ENCODE measurements at places on chromosomes 2 and 18.

GRCh38 chr2:147623328-147623727 is 221.5 kb upstream of the ACVR2A start:
- DNase-seq, result no peak

GRCh38 chr18:43719267-43719795 is 442.0 kb upstream of the SYT4 start:
- no peak for DNase-seq

DNA sequence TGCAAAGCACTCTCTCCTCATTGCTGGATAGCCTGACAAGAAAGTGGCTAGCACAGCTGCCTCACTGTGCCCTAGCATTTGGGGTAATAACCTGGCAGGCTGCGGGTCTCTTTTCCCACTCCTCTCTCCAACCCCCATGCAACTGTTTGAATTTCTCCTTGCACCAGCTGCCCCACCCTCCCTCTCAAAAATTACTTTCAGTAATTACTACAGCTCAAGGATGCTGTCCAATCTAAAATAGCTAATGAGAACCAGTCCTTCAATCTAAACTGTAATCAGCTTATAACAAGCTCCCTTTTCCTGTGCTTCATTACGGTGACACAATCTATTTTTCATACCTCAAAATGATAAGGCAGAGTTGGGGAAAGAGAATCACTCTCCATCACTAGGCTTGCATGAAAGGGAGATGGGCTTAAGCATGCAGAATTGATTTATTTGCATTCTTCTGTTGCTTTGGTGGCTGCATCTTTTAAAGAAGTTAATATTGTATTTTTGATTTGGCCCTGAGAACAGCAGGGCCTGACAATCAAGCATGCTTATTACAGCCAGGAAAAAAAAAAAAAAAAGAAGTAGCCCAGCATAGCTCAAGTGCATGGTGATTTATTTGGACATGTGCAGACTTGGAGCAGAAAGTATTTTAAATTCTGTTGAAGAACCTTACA is 881.8 kb downstream of the SLC4A3 start:
- no peak for DNase-seq

DNA sequence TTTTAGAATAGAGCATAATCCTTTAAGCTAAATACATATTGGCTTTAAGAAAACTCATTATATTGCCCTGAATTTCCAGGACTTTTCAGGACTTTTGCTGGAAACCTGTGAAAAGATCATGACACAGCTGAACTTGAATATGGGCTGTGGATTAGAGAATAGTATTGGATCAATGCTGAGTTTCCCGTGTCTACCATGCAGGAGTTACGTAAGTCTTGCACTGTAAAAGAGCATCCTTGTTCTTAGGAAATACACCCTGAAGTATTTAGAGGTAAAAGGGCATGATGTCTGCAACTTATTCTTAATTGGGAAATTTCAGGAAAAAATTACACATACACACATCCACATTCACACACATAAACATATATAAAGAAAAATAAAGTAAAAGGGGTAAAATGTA is 82.1 kb downstream of the ZFP36L2 start:
- DNase-seq, result no peak

DNA sequence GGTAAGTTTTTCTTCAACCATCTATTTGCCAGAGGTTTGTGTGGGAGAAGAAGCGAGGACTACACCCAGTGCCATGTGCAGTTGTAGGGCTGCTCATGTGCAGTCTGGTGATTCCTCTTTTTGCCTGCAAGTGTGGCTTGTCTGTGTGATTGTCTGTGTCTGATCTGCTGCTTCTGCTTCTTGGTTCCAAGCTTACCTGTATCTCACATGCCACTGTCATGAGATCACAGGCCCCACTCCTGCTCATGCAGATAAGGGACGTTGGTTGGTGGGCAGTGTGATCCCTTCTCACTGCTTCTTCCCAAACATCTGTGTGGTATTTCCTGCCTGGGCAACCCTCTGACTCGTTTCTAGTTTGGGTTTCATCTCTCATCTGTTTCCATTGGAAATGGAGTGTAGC is 27.1 kb downstream of the RRM2 start:
- DNase-seq, result no peak

GRCh38 chr18:62784966-62785413 is 69.6 kb downstream of the PHLPP1 start:
- no peak for DNase-seq

- DNase-seq, result no peak
These were observed 67.1 kb upstream of the YWHAQ start for GRCh38 chr2:9697909-9698308.

DNA sequence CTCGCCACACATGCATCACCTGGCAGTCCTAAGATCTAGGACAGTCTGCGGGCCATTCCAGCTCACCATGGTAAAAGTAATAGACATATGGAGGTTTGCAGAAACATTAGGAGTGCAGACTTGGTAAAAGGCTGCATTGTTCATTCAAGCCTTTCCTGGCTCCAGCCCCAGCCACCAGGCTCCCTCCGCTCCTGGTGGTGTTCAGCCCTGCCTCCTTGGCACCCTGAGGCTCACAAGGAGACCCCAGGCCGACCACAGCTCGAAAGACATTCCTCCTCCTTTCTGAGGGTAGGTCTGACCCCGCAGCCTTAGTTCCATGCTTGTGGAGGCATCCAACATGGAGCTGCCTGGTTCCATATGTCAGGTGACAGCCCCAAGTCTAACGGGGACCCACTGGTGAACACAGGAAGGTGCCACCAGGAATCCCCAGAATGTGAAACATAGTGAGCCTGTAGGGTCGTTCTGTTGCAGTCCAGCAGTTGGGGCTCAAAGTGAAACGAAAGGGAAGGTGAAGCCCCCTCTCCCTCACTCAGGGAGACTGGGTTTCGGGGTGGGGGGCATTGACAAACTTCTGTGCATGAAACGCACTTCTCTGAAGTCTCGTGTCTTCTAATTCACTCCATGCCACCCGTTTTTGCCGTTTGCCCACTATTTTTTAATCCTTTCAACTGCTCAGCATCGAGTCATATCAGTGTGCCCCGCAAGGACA is 5.0 kb upstream of the SP100 start:
- DNase-seq, result no peak

GRCh38 chr18:47932190-47932589 is 1.7 kb upstream of the SMAD2 start:
- DNase-seq, result no peak

DNA sequence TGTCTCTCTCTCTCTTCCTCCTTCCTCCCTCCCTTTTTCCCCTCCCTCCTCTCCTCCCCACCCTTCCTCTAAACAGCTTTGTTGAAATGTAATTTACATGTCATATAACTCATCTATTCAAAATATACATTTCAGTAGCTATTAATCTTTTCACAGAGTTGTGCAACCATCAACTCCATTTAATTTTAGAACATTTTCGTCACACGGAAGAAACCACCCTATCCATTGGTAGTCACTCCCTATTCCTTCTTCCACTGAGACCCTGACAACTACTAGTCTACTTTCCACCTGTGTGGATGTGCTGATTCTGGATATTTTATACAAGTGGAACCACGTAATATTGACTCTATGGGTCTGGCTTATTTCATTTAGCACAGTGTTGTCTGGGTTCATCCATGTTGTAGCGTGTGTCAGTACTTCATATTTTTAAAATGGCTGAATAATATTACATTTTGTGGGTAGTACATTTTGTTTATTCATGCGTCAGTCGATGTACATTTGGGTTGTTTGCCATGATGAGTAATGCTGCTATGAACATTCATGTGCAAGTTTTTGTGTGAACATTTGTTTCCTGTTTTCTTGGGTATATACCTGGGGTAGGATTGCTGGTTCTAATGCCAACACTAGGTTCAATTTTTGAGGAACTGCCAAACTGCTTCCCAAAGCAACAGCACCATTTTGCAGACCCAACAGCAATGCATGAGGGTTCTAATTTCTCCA is 100.1 kb upstream of the GCFC2 start:
- DNase-seq, result no peak

DNA sequence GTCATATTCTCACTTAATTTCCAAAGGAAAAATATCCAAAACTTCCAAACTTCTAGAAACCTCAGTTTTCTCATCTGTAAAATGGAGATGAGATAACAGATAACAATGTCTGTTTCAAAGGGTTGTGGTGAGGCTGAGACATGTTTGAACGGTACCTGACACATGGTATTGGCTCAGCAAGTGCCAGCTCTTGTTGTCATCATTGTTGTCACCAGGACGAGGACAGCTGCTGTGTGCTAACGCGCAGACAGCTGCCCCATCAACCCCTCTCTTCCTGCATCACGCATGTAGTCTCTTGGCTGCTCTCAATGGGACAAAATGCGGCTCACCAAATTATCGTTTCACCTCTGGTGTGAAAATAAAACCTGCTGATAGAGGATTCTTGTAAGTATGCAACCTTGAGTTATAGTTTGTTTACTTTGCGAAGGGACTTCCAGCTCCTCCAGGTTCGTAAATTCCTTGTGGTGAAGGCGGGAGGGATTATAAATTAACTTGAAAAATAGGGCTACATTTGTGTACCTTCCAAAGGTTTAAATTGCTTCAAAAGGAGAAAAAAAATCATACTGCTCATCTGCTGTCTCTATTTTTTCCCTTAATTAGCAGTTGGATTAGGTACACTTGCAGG is 605.4 kb downstream of the BCL11A start:
- DNase-seq, result no peak

GRCh38 chr2:216023055-216023648 is 9.8 kb upstream of the MREG start:
- DNase-seq, result no peak

DNA sequence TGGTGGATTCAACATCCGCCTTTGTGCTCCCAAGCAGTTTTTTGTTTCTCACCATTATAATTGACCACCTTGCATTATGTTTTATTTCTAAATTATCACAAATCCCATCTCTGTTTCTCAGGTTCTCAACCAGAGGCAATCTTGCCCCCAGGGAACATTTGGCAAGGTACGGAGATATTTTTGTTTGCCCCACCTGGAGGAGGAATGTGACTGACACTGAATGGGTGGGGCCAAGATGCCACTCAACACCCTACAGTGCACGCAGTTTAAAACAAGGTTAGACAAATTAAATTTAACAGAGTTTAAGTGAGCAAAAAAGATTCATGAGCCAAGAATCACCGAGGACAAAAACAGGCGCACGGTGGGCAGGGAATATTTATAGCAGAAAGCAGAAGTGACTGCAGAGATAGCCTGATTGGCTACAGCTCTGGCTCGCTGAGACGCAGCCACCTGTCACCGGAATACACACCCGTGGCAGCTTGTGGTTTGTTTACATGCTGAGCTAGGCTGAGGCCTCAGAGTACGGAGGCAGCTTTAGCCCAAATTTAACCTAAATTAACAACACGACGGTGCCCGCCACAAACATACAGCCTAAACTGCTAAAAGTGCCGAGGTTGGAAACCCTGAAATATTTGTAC is 150.0 kb upstream of the ALKAL2 start:
- DNase-seq, result no peak

DNA sequence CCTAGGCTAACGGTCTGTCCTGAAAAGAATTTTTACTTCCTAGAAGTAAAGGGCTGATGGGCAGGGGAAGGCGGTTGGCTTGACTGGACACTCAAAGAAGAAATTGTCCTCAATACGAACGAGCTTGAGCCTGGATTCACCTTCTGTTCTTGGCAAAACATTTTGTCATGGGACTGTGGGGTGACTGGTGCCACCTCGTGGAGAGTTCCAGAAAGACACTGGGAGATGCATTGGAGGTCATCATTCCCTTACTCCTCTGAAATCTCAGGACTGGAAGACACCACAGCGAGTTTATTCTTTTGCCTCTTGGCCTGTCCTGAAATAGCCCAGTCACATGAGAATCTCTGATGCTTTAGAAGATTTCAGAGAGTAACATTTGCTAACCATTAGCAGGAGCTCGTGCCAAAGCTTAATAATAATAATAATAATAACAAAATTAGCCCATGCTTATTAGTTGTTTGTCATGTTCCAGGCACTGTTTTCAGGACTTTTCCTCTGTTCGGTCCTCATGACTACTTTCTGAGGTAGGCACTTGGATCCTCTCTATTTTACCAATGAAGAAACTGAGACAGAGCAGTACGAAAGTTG is 44.5 kb downstream of the TMEM182 start:
- no peak for DNase-seq

DNA sequence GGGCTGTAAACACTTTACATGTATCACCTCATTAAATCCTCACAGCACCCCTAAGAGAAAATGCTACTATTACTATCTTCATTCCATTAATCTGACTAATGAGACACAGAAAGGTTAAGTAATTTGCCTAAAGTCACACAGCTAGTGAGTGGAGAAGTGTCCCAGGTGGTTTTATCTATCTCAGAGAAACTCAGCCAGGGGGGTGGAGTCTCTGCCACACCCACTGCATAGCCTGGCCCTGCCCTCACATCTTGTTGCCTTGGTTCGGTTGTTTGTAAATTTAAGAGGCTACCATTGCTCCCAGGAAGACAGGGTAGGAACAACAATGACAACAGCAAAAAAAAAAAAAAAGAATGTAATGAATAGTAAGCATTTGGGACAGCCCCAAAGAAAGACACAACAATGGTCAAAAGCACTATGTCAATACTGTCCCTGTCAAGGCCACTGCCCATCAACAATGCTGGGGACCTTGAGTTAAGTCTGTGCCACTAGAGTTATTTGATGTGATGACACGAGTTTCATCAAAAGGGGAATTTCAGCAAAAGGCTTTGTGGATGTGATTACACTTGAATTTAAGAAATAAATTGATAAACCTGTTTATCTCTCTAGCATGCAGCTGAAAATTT is 17.5 kb downstream of the CYRIA start:
- DNase-seq, result no peak

DNA sequence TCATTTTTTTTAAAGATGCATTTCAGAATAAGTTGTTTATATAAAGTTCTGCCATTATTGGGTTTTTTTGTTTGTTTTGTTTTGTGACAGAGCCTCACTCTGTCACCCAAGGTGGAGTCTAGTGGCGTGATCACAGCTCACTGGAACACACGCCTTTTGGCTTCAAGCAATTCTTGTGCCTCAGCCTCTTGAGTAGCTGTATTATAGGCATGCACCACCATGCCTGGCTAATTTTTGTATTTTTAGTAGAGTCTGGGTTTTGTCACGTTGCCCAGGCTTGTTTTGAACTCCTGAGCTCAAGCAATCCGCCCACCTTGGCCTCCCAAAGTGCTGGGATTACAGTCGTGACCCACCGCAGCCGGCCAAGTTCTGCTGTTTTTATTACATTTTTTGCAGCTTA is 72.3 kb downstream of the R3HDM1 start:
- no peak for DNase-seq

DNA sequence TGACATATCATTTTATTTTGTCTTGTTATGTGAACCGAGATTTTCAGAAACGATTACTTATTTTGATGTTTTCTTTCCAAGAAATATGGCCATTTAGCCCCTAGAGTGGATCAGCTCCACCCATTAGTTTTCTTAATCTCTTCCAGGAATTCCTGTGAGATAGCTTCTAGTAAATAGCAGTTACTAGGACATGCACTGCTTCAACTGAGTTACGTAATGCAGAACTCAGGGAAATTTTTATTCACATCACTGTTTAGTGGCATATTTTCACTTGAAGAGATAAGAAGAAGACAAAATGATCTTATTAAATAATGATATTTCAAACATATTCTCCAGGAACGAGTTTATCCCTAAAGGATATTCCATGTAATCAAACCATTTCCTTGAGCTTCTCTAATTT is 573.5 kb upstream of the CNTNAP5 start:
- DNase-seq, result no peak

- DNase-seq, result no peak
These were observed 43.6 kb downstream of the CYB5A start for GRCh38 chr18:74248189-74248588.

All from Right ventricle myocardium inferior (tissue), 1 donor.